ENCODE measurements at places on chromosomes 7 and 10. TPM values are rescaled to one million over a fixed set of nuclear protein-coding genes. Genes with fewer than 3 reads are reported as not detected.

SPDYE9 gene
- polyA plus RNA-seq = not detected

ZNF425 gene
- polyA plus RNA-seq = 2.2 TPM

AP1S1 gene
- 182 TPM for polyA plus RNA-seq

PKD2L1 gene
- 0.10 TPM for polyA plus RNA-seq

DNA sequence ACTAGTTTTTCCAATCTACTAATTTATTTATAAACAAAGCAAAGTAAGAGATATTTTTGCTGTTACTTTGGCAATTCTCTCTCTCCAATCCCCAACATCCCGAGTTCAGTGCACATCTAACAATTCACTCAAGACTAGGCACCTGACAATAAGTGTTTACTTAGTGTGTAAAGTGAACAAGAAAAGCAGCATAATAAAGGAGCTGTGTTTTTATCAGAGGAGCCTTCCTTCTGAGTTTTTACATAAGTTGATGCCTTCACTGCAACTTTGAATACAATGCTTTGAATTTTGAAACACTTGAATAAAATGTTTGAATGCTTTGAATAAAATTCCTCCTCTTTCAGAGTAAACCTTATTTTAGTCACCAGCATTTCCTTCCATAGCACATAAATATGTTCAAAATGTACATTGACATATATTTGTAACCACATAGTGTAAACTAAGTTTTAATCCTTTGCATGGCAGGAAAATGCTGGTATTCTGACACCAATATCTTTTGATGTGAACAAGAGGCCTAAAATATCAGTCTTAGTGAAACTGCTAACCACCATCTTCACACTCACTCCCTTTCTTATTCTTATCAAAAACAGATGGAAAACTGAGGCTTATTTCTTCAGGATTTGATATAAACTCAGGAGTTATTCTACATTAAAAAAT lies 11.4 kb downstream of the PDK4 start:
- DNase-seq = no peak

- DNase-seq = peak; percentile 79
Measured at GRCh38 chr7:54932818-54933543, 85.8 kb upstream of the EGFR start.
